ENCODE measurements at places on chromosomes 2 and 18.

GRCh38 chr2:45912109-45912508, 260.6 kb downstream of the PRKCE start:
- no peak for DNase-seq

GRCh38 chr2:156333951-156334495, 1.5 kb upstream of the NR4A2 start:
- DNase-seq = peak; percentile 56

DNA sequence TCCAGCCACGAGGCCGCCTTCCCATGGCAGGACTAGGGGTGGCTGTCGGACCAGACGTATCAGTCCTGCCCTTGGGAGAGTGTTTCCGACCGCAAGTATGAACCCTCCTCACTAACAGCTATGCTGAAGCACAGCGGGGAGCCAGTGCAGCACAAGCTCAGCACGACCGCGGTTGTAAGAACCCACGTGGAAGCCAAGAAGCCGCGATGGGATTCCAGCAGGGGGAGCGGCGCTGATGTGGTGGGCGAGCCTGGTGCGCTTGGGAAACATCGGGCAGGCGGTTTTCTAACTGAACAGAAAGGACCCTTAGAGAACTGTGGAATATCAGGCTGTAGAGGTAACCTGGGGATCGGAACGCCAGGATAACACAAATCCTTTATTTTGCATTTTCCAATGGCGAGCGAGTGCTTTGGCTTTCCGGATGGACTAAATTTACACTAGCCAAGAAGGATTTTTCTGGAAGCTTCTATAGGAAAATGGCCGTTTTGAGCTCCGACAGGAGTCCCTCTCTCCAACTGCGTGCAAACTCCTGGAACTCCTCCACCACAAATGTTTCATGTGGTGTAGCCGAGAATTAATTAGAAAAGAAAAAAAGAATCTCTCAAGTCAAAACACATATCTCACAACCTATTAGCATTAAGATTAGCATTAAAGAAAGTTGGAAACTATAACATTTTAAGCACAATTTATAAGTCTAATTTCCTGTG, 132.0 kb upstream of the MYCN start:
- no peak for DNase-seq

DNA sequence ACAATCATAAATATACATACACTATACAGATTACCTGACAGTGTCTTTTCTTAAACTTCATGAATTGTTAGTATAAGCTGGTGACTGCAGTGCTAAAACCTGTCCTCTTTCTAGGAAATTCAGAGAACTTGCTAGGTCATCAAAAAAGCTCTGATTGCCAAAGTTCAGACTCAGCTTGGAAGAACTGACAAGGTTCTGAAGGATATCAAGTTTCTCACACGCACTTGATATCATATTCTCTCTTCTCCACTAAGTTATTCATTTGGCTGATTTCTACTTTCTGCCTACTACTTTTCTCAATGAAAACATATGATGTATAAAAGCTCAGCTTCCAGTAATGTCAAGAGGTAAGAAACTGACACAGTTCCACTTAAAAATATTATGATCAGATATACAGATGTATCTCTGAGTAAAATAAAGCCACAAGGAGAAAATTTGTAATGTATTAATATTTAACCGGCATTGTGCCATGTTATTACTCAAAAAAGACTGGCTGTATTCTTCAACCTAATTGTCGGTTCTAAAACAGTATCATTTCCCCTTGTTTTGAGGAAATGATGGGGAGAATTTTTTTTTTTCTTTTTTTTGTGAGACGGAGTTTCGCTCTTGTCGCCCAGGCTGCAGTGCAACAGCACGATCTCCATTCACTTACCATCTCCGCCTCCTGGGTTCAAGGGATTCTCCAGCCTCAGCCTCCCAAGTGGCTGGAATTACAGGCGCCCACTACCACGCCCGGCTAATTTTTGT, 2.4 kb downstream of the OSBPL1A start:
- no peak for DNase-seq

GRCh38 chr18:27871726-27872125, 305.2 kb downstream of the CDH2 start:
- DNase-seq = no peak

GRCh38 chr2:27885661-27886060, 4.5 kb downstream of the RBKS start:
- no peak for DNase-seq

Data from activated CD4-positive, alpha-beta T cell treated with anti-CD3 and anti-CD28 coated beads, Interleukin-2, Interleukin-4, amounts not matched to agents 100 ng/mL and 50 ng/mL, durations not matched to agents 16 hours and 8 hours (primary cell).